ENCODE measurements at places on chromosomes 4 and X.
A peak's percentile ranks its signal among the peaks of the same experiment; 100 is the strongest.

- DNase-seq = no peak
These were observed 533.7 kb downstream of the INPP4B start for GRCh38 chr4:142312391-142312790.

DNA sequence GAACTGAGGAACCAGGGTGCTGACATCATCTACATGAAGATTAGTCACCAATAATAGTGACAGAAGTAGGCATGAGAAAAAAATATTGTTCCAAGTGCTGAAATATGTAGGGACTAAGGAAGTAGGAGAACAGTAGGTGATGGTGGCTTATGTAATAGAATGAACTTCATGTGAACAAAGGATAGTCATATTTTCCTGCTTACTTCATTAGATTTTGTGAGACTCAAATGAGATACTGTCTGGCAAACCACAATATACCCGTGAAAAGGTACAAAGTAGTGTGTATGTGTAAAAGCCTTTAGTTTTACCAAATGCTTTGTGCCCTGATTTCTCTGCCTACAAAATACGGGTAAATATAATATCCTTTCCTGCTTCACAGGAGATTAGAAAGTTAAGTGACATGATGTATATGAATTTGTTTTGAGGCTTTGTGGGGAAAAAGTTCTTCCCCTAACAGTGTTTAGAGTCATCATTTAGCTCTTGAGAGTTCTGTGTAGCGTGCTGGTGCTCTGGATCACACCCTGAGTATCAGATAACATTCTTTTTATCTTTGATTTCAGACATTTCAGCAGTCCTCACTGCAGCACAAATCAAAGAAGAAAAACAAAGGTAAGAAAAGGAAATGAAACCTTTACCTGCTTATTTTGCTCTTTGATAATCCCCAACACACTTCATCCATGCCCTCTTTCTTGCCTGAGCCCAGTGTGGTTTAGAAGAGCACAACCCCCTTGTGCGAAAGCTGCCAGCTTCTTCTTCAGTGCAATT is 67.9 kb downstream of the KLHL34 start:
- no peak for DNase-seq

DNA sequence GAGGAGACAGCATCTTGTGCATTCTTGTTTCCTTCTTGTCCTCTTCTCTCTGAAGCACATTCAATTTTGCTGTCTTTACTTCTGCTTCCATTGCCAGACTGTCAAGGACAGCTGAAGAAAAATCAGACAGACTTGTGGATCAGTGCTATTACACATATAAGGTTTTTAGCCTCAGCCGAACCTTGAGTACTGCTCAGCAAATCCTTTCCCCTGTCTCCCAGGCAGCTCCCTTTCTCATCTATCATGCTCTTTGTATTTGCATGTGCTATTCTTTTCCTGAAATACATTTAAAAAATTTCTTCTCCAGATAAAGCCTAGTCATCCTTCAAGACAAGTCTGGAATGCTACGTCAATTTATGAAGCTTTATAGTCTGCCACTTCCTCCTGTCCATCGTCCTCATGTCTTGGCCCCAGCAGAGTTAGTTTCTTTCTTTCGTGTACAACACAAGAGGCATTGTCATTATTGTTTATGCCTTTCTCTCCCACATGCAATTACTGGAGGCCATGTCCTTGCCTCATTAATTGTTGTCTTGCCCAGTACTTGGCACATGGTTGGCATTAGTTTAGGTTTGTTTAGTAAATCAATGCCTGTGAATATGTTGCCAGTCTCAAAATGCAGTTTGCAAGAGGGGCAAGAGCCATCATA is 45.1 kb downstream of the ADGRL3 start:
- no peak for DNase-seq

- no peak for DNase-seq
These were observed 37.1 kb upstream of the IRAK1 start for GRCh38 chrX:154056770-154057241.

- DNase-seq = no peak
These were observed 44.9 kb downstream of the HAND2 start for GRCh38 chr4:173485164-173485563.

DNA sequence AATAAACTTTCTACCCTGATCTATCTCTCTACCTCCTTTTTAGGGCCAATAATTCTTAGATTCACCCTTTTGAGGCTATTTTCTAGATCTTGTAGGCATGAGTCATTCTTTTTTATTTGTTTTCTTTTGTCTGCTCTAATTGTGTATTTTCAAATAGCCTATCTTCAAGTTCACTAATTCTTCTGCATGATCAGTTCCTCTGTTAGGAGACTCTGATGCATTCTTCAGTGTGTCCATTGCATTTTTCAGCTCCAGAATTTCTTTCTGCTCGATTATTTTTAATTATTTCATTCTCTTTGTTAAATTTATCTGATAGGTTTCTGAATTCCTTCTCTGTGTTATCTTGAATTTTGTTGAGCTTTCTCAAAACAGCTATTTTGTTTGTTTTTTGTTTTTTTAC is 11.3 kb downstream of the CXorf58 start:
- DNase-seq = no peak

GRCh38 chrX:147679356-147680005 is 232.2 kb upstream of the FMR1 start:
- peak; percentile 28 for DNase-seq

DNA sequence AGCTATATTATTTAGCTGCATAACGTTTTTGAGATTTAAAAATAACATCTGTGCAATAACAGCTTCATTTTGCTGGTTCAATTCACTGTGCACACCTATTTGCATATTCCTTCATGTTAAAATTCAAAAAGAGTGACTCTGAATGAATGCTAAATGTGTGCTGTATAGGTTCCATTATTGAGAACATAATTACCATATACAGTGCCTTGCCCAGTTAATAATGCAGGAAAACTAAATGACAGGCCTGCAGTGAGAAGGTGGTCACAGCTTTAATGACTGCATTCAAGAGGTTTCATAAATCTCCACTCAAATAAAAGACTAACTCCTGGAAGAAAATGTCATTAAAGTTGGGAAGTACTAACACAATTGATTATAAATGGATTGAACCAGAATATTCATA is 1183.2 kb upstream of the ADGRL3 start:
- no peak for DNase-seq

GRCh38 chr4:732911-733630 is 27.4 kb downstream of the PCGF3 start:
- DNase-seq = no peak

DNA sequence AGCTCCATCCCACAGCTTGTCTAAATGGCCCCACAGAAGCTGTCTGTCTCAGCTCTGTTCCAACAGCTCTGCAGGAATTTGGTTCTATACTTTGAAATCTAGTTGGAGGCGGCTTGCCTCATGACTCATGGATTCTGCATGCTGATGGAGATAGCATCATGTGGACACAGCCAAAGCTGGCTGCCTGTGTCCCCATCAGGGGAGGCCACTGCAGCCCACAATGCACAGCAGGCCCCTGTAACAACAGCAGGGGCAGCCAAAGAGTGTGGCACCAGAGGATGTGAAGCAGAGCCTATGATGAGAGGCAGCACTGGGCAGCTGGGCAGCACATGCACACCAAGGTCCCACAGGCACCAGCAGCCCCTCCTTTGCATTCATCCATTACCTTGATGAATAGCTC is 67.2 kb downstream of the DCAF12L1 start:
- DNase-seq = no peak

GRCh38 chr4:153014460-153014859 is 78.3 kb downstream of the FHDC1 start:
- DNase-seq = no peak

GRCh38 chrX:19577181-19577810 is 62.0 kb upstream of the MAP3K15 start:
- DNase-seq = no peak
